ENCODE measurements at places on chromosomes 3 and 15. TPM values are rescaled to one million over a fixed set of nuclear protein-coding genes. Genes with fewer than 3 reads are reported as not detected.

The STAC gene
- 1.9 TPM for total RNA-seq

The CPLX3 gene
- total RNA-seq, result not detected

The GREM1 gene
- 2.4 TPM for total RNA-seq

The TMCO5A gene
- total RNA-seq, result not detected

The NRROS gene
- total RNA-seq, result not detected

The ITIH4 gene
- total RNA-seq, result 0.61 TPM

The FAM174B gene
- 10.0 TPM for total RNA-seq

The GRIP2 gene
- 1.3 TPM for total RNA-seq

The ARHGAP31 gene
- 0.89 TPM for total RNA-seq

The CP gene
- total RNA-seq, result 6.1 TPM

The PRSS50 gene
- not detected for total RNA-seq

The DCUN1D1 gene
- 17.3 TPM for total RNA-seq

The TTC23 gene
- total RNA-seq, result 10.2 TPM

The LRRIQ4 gene
- not detected for total RNA-seq

The FBXO40 gene
- total RNA-seq, result not detected

The CACNA2D3 gene
- 0.15 TPM for total RNA-seq

The CD86 gene
- not detected for total RNA-seq

The TCF12 gene
- 39.2 TPM for total RNA-seq

The LMCD1 gene
- 70.3 TPM for total RNA-seq

The KNG1 gene
- not detected for total RNA-seq

The ACVR2B gene
- total RNA-seq, result 2.6 TPM

The TM4SF18 gene
- total RNA-seq, result 29.7 TPM

The SLC28A2 gene
- not detected for total RNA-seq

The GATA2 gene
- 4.0 TPM for total RNA-seq

The KLHL6 gene
- total RNA-seq, result not detected

The CCR2 gene
- total RNA-seq, result not detected

Measured in A549 treated with AZD2906 at 1 μM for 4 hours (cell line).